ENCODE measurements at places on chromosomes 4 and X.
A peak's percentile ranks its signal among the peaks of the same experiment; 100 is the strongest.

DNA sequence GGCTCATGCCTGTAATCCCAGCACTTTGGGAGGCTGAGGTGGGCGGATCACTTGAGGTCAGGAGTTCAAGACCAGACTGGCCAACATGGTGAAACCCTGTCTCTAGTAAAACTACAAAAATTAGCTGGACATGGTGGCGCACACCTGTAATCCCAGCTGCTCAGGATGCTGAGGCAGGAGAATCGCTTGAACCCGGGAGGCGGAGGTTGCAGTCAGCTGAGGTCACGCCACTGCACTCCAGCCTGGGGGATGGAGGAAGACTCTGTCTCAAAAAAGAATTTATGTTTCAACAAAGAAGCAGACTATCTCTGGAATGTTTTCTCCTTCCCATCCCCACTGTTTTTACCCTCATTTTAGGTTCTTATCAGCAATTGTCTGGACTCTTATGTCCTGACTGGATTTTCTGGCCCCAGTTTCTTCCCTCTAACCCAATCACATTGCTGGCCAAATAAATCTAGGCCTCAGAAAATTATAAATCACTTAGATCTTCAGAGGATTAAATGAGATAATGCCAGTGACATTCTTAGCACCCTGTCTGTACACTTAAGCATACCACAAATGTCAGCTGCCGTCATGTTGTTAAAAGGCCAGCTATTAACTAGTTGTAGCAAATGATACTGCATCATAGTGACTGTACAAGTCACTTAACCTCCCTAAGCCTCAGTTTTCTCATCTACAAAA, 44.9 kb upstream of the PRSS48 start:
- DNase-seq: no peak

- DNase-seq: no peak
Observed at GRCh38 chr4:107125496-107125895, 89.4 kb upstream of the DKK2 start.

GRCh38 chr4:144575181-144575580, 70.8 kb upstream of the HHIP start:
- no peak for DNase-seq

- no peak for DNase-seq
Observed at GRCh38 chr4:181308476-181309312, 934.5 kb upstream of the TENM3 start.

GRCh38 chr4:76589402-76589801, 154.4 kb downstream of the SHROOM3 start:
- no peak for DNase-seq

DNA sequence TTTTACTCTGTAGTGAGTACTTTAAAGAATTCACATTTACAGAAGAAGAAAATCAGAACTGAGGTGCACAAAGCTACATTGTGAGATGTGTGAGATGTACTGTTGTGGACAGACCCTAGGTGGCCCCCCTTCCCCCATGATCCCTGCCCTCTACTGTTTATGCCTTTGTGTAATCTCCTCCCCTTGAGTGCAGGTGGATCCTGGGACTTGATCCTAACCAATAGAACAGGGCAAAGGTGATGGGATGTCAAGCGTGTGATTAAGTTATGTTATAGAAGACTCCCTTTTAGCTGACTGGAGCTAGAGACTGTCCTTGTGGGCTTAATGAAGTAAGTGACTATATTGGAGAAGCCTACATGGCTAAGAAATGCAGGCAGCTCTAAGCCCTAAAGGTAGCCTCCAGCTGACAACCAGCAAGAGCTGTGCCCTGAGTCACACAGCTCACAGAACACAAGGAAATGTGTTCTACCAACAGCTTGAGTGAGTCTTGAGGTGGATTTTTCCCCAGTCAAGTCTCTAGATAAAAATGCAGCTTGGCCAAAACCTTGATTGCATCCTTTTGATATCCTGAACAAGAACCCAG, 225.2 kb upstream of the LEF1 start:
- no peak for DNase-seq

DNA sequence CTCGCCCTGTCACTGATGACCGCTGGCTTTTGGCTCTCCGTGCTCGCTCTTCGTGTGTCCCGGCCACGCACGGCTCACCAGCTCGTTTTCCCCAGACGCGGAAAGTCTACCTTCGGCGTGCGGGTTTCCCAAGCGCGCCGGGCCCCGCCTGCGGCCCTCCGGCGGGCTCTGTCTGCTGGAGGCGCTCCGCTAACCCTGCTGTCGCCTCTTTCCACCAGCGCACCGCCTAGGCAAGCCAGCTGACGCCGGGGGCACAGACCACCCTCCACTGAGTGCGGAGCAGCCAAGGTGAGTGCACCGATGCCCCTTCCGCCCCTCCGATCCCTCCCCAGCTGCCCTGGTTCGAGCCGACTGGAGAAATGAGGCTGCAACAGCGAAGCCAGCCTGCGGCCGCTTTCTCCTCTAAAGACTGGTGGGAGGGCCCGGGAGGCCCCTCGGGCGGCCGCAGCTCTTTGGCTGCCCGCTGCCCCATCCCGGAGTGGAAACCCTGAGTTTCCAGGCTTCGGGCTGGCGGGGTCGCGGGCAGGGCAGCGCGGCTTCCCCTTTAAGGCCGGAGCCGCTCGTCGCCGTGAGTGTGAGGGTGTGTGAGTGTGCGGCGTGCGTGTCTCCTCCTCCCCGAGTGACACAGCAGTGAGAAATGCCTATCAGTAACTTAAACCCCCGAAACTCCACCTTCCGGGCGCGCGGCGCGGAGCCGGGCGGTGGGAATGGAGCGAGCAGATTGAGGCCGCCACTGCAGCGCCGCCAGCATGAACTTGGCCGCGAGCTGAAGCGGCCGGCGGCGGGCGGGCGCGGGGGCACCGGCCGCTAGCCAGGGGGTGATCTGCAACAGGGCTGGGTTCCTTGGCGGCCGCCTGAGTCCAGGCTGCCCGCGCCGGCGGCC, at the start of gene MAMLD1:
Gene MAMLD1, plus strand, starts transcription at position 719 of the 883 bp plus-strand sequence. CDS start 82,200 bp downstream, outside the sequence.
- no peak for DNase-seq

DNA sequence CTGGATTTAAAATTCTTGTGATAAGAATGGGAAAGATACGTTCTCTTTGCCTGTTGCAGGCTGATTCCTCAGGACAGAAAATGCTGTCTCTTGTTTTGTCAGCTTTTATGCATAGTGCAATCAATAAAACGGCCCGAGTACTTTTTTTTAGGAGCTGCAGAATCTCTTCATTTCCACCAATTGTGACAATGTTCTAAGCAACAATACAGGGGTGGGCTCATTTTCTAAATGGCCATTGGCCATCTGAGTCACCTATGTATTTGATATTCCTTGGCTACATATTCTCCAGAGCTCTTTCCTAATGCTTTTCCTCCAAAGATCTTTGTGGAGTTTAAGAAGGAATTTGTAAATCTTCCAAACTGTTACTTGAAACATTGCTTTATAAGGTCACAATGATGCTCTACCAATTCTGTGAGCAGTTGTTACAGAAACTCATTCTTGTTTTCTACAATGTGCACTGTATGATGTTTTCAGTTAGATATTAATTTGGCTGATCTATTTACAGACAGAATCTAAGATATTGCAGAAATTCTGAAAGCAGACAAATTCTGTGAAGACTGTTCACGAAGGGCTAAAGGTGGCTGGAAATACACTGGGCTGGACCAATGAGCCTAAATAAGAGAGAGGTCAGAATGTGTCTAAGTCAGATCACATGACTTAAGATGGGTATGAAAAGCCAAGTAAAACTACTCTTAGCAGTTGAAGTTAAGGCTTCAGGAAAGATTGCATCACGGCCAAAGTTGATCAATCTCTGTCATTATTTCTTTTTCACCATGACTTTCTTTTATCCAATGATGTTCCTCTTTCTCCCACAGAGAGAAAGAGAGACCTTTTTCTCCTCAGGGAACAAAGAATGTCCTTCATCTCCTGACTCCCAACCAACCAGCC, 33.4 kb downstream of the TAPT1 start:
- no peak for DNase-seq

DNA sequence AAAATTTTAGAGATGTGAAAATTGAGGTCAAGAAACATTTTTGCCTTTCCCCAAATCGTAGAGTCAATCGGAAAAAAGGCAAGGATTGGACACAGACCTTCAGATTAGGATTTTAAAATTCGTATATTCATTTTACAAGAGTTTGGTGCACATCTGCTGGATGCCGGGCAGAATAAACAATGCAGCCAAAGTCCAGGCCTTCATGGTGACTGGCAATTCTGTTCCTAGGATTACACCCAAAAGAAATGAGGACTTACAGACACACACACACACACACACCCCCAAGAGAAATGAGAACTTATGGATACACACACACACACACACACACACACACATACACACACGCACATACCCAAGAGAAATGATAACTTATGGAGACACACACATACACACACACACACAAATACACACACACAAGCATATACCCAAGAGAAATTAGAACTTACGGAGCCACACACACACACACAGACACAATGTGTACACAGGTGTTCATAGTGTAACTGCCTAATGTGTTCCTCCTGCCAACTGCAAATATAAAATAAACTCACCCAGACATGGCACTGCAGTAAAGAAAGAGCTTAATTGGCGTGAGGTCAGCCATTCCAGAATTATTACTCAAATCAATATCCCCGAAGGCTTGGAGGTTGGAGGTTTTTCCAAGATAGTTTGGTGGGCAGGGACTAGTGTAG, 165.7 kb upstream of the STS start:
- DNase-seq: no peak

- peak; percentile 5 for DNase-seq
Observed at GRCh38 chrX:100829730-100830129, 9.5 kb downstream of the CSTF2 start.

DNA sequence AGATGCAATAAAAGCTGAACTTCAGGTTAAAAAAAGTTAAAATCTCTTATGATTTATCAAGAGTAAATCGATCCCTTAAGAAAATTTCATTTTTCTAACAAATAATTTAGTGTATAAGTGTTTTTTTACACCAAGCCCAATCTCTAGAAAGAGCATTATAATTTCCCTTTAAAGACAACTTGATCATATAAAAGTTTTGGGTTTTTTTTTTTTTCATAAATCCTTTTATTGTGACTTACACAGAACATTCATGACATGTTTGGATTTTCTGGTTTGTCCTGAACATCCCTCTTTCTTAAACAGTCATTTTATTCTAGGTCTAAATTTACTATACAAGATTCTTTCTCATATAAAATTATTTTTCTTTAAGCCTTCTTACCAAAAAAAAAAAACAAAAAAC, 6.5 kb downstream of the ZNF721 start:
- DNase-seq: no peak

DNA sequence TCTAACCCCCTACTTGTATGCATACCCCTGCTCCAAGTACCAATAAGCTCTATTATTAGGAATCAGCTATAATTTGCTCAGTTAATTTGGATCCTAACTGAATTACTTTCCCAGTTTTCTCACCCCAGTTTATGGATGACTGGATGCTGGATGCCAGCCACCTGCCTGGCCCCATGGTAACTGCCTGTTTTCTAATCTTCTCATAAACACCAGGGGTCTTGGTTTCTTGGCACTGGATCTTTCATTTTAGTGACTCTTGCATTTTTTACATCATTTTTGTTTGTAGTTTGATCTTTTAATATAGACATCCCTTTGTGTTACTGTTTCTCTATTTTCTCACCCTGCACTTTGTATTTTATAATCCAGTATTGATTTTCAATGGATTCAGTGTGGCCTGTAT, 246.8 kb downstream of the ADGRL3 start:
- no peak for DNase-seq

DNA sequence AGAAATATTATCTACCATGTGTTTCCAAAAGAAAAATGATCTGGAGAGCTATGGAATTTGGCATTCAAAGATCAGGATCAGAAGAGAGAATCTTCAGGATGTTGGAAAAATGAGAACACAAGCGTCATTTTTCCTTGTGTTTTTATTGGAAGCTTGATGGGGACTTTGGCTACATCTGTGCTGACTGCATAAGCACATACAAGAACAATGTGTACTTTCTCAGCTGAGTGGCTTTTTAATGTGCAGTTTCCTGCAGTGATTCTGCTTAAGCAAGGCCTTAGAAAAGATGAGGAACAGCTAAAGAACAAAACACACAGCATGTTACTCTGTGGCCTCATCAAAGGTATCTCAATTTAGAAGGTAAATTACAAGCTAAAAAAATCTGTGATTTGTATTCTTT, 1039.9 kb downstream of the GLUD2 start:
- DNase-seq: no peak

DNA sequence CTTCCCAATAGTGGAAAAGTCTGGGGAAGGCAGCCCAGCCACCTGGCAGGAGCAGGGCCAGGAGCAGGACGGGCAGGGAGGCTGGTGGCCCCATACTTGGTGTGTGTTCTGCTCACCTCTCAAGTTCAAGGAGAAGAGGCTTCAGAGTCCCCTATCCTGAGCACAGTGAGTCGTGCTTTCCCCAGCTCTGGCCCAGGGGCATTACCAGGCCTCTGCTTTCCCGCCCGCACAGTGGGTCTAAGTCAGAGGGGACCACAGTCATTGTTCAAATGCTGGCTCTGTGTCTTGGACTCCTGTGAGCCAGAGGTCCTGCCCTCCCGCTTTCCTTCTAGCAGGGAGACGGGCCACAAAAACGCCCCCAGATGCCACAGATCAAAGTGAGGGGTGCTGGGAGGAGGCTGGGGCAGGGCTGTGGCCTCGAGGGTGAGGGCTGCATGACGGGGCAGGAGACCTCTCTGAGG, 27.6 kb downstream of the HTRA3 start:
- DNase-seq: no peak

DNA sequence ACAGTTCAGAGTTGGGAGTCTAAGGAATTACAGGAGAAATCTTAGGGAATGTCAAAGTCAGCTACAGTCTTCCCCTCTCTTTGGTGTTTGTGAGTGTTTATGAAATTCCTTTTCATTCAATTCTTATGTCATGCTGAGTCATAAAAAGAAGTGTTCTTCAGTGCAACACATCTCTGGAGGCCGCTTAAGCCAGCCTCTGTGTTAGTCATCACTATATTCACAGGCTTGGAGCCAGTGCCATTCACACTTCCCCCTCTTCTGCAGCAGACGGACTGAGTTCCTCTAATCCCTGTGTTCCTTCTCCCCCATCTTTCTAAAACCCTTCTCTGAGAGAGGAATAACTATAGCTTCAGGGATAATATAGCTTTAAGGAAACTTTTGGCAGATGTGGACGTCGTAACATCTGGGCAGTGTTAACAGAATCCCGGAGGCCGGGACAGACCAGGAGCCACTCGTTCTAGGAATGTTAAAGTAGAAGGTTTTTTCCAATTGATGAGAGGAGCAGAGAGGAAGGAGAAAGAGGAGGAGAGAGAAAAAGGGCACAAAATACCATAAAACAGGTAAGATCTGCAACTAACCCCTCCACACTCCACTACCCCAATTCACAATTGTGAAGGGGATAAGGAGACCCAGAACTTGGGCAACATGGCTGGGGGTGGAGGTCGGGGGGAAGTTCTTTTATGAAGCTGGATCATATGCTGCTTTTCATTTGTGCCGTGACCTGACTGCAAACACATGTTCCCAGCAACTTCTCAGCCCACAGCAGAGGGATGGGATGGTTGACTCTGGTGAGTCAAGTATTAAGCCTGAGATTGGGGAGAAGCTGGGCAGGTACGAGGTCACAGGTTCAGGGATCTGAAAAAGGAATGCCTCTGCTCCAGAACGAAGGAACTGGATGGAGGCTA, at the start of gene SRPX2:
Gene SRPX2, plus strand, starts transcription at position 244 of the 905 bp plus-strand sequence. CDS start 2,124 bp downstream, outside the sequence.
- DNase-seq: no peak

- DNase-seq: no peak
Observed at GRCh38 chr4:555566-556275, 20.4 kb downstream of the TMEM271 start.

GRCh38 chrX:118199997-118200396, 83.4 kb upstream of the KLHL13 start:
- DNase-seq: no peak

Data from stimulated activated CD4-positive, alpha-beta T cell treated with anti-CD3 and anti-CD28 coated beads, Interleukin-1b, Interleukin-23, amount 100 ng/mL, for 4 hours (primary cell).